Bronchial epithelial cell (primary cell): ENCODE measurements at places on chromosomes 2 and 18. TPM values are rescaled to one million over a fixed set of nuclear protein-coding genes. Genes with fewer than 3 reads are reported as not detected.

IHH gene
- not detected in 2 replicates for total RNA-seq

LYPD6 gene
- 0.13 and 0.26 TPM in 2 replicates for total RNA-seq

LYG2 gene
- total RNA-seq = not detected in 2 replicates

CAPN13 gene
- total RNA-seq = under 0.01 TPM in 1 of 2 replicates, not detected in the other

WDPCP gene
- 3.2 and 4.0 TPM in 2 replicates for total RNA-seq

FEV gene
- not detected in 2 replicates for total RNA-seq

QPCT gene
- total RNA-seq = 6.1 and 7.6 TPM in 2 replicates
